ENCODE measurements at places on chromosomes 5 and 9. TPM values are rescaled to one million over a fixed set of nuclear protein-coding genes. Genes with fewer than 3 reads are reported as not detected.

HTR1A gene
- 0.90 TPM for total RNA-seq

PCDHAC2 gene
- 2.7 TPM for total RNA-seq

CORO2A gene
- total RNA-seq, result 9.9 TPM

RNF183 gene
- 0.77 TPM for total RNA-seq

SPINK7 gene
- total RNA-seq, result not detected

GRM6 gene
- total RNA-seq, result not detected

DNA sequence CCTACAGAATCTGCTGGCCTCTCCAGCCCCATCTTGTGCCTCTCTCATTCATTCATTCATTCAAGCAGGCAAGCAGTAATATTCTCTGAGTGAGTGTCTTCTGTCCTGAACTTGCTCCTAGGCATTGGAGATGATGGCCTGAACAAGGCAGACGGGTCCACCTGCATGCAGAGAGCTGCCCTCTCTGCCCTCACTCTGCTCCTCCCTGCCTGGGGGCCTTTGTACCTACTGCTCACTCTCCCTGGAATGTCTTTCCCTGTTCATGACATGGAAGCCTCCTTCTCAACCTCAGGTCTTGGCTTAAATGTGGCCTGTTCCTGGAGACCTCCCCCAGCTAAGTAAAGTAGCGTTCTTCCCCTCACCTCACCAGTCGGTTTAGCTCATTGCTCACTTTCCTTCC is 6.6 kb downstream of the CDX1 start:
- H3K4me3 ChIP-seq, result peak overlapping the region; percentile 7
- no peaks in the 10 kb centered on the region for H3K36me3 ChIP-seq
- H3K27ac ChIP-seq, result peak overlapping the region; percentile 44
- H3K27me3 ChIP-seq, result peaks cover 30% of the 10 kb centered on the region

DNA sequence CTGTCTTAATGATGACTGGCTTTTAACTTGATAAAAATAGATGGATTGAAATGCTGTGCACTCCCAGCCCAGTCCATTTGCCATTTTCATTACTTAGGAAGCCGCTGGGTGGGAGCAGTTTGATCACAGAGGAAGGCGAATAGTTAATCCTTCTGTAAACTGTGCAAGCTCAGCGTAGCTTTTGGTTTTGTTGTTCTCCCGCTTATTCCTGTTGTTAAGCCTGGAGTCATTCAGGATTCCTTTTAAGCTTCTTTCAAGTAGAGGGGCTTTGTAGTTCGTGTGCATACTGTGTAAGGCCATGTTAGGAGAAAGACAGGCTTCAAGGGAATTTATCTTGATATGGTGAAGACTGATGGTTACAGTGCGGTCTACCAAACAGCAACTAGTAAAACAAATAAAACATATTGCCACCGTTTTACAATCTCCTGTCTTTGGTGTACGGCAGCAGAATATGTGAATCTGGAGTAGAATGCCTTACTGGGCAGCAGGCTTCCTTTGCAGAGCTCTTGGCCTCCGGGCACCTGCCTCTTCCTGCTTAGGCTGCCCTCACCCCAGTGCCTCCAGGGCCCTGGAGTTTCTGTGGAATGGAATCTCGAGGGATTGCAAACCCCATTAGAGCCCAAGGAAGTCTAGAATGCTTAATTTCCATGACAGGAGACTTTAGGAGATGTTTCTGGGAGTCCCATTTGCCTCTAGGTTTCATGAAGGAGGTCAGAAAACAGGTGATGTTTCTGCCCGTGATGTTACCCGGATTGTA is 141.4 kb downstream of the TRIO start:
- peaks cover 27% of the 10 kb centered on the region for H3K4me1 ChIP-seq
- no peak for DNase-seq
- H3K27me3 ChIP-seq, result no peaks in the 10 kb centered on the region
- no peak overlapping the region for H3K27ac ChIP-seq
- H3K36me3 ChIP-seq, result peaks cover 14% of the 10 kb centered on the region
- no peak overlapping the region for H3K4me3 ChIP-seq

- H3K27me3 ChIP-seq, result no peaks in the 10 kb centered on the region
- no peaks in the 10 kb centered on the region for H3K4me1 ChIP-seq
- H3K4me3 ChIP-seq, result no peak overlapping the region
- no peak overlapping the region for H3K27ac ChIP-seq
Observed at GRCh38 chr9:96436063-96436455, 13.9 kb upstream of the HABP4 start.

DNA sequence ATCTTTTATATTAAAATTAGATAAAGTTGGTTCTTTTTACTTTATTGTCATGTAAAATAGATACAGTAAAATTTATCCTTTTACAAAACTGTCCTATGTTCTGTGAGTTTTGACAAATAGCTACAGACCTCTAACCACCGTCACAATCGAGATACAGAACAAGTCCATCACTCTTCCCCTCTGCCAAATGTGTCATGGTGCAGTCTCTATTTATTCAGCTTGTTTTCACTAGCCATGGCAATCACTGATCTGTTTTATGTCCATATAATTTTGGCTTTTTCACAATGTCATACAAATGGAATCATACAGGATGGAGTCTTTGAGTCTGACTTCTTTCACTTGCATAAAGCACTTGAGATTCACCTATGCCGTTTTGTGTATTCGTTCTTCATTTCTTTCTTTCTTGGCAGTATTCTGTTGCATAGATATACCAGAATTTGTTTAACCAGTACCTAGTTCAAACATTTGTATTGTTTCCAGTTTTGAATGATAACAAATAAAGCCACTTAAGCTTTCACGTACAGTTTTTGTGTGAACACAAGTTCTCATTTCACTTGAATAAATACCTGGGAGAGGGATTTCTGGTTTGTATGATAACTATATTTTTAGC is 273.2 kb upstream of the MPDZ start:
- no peaks in the 10 kb centered on the region for H3K27me3 ChIP-seq
- H3K4me3 ChIP-seq, result no peak overlapping the region
- peaks cover 11% of the 10 kb centered on the region for H3K4me1 ChIP-seq
- no peak overlapping the region for H3K27ac ChIP-seq

DNA sequence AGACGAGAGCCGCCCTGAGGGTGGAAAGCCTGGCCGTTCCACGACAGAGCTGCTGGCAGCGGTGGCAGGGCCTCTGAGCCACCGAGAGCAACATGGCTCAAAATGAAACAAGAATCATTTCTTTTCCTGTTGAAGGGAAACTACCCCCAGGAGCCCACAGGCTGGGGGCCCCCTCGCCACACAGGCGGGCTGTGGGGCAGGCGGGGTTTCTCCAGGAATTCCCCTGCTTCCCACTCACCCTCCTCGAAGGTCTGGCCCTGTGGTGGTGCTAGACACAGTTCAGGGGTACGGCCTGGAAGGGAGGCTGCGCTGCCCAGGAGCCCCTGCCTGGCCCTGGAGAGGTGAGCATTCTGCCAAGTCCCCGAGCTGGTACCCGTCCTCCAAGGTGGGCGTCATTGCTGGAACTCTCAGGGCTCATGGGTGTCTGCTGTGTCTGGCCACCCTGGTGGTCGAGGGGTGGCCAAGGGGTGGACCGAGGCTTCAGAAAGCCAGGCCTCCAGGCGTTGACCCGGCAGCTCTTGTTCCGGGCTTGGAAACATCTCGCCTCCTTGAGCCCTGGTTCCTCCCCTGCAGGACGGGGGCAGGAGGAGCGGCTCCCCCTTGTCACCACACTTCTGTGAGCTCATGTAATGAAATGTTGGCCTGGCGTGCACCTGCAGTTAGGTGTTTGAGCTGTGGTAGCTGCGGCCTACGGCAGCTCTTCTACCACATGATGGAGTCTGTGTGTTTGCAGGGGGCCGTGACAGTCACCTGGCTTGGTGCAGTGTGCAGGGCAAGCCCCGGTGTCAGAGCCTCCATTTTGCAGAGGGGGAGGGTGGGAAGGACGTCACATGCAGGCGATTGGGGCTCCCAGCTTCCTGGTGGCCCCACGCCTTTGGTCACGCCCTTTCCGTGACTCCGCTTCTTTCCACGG is 65.3 kb downstream of the RXRA start:
- no peaks in the 10 kb centered on the region for H3K27me3 ChIP-seq
- peak overlapping the region; percentile 72 for H3K27ac ChIP-seq
- no peaks in the 10 kb centered on the region for H3K36me3 ChIP-seq

DNA sequence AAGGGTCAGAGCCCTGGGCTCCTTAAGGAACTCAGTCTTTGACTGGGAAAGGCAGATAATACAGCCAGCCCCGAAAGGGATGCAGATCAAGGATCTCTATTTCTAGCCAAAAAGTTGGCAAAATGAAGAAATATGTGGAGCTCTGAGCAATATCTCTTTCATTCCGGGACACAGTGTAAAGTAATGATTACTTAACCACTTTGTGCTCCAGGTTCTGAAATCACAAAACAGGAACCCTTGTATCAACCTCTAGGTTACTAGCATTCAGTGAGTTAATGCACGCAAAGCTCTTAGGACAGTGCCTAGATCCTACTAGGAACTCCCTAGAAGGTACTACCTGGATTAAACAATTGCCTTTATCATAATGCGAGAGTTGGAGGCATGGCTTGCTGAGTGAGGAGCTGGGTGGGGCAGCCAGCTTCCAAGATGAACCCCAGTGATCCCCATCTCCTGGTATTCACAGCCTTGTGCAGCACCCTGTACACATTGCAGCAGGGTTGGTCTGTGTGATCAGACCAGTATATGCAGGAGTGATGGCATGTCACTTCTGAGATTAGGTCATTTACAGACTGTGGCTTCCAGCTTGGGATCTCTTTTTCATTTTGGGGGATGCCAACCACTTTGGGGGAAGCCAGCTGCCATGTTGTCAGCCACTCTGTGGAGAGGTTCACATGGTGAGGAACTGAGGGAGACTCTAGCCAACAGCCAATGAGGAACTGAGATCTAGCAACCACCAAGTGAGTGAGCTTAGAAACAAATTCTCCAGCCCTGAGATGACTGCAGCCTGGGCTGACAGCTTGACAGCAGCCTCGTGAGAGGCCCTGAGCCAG is 103.1 kb upstream of the SLC44A1 start:
- H3K27me3 ChIP-seq, result peaks cover 3% of the 10 kb centered on the region
- DNase-seq, result no peak
- peaks cover 30% of the 10 kb centered on the region for H3K4me1 ChIP-seq
- no peak overlapping the region for H3K4me3 ChIP-seq

GRCh38 chr5:174844971-174845370 is 120.6 kb downstream of the MSX2 start:
- H3K27me3 ChIP-seq, result peaks cover 21% of the 10 kb centered on the region
- no peak overlapping the region for H3K27ac ChIP-seq
- peaks cover 32% of the 10 kb centered on the region for H3K4me1 ChIP-seq
- DNase-seq, result no peak

DNA sequence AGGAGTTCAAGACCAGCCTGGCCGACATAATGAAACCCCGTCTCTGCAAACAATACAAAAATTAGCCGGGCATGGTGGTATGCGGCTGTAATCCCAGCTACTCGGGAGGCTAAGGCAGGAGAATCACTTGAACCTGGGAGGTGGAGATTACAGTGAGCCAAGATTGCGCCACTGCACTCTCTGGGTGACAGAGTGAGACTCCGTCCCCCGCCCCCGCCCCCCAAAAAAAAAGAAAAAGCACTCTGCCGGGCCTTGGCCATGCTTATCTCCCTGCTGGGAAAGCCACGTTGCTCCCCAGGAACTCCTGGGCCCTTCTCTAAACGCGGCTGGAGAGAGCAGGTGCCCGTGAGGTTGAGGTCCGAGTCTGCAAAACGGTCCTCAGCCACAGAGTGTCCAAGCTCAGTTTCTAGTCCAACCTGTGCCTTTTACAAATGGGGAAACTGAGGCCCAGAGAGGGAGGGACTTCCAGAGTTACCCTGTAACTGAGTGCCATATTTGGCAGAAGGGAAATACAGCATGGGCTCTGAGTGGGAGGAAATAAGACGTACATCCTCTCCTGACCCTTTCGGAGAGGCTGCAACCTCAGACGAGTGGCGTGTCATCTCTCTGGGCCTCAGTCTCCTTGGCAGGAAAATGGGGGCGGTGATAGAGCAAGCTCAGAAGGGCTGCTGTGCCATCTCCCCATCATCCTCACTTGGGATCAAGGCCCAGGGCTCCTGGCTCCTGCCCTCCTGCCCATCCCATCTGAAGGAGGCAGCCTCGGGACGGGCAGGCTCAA is 6.6 kb upstream of the PHYHD1 start:
- H3K36me3 ChIP-seq, result peaks cover 4% of the 10 kb centered on the region
- peaks cover 24% of the 10 kb centered on the region for H3K4me1 ChIP-seq
- no peak for DNase-seq
- H3K4me3 ChIP-seq, result no peak overlapping the region

DNA sequence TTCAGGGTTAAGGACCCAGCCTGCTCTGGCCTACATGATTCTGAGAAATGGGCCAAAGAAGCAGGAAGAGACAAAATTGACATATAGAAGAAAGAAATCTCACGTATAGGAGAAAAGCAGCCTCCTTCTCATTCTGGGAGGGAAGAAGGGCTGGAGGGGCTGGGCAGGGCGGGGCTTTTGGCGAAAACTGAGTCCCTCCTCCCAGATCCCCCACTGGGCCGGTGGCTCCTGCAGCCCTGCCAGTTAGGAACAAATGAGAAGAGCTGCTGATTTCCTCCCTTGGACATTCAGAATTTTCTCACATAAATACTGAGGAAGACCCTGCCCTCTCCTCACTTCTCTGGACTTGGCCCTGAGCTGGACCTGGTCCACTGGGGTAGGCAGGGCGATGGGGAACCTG is at the start of gene WNT8A:
TSS of gene WNT8A (plus strand) at position 332 of the 400 bp plus-strand sequence. CDS start 95 bp downstream, outside the sequence.
- H3K27me3 ChIP-seq, result peaks cover 3% of the 10 kb centered on the region
- no peaks in the 10 kb centered on the region for H3K4me1 ChIP-seq
- no peak for DNase-seq
- H3K4me3 ChIP-seq, result no peak within 1 kb of the TSS
